Right atrium auricular region (tissue), 2 donors: ENCODE measurements at places on chromosomes 3 and 15. TPM values are rescaled to one million over a fixed set of nuclear protein-coding genes. Genes with fewer than 3 reads are reported as not detected.

DNA sequence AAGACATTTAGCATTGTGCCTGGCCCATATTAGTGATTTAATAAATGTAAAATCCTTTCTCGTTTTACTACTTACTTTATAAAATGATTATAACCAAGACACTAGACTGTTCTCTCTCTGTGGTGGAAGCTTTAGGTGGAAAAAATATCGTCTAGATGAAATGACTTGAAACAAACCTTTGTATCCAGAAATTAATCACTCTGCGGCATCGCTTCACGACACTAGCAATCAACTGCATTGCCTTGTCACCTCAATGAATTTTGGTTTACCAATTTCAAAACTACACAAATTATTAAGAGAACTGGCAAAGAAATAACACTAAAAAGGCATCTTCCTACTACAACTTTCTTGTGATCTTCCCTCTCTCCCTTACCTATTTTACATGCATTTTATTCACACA lies 627.2 kb upstream of the ROBO1 start:
- no peak for DNase-seq

GRCh38 chr3:149013726-149014125 lies 22.4 kb downstream of the GYG1 start:
- no peak for DNase-seq

DNA sequence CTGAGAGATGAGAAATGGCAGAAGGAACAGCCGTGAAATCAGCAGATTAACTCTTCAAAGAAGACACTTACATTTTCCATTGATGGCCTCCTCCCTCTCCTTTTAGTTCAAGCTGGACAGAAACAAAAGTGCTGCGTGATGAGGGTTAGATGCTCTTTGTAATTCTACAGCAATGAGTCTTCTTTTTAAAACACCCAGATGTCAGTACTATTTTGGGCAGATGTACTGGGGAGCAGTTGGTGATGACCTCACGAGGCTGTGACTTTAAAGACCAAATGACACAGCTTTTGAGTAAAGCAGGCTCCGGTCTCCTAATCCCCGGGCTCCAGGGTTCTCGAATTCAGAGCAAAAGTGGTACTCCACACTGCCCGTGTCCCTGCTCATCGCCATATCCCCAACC lies 198.2 kb downstream of the SLCO3A1 start:
- DNase-seq: no peak

GRCh38 chr3:38614091-38614490 lies 35.4 kb downstream of the SCN5A start:
- DNase-seq: no peak

DNA sequence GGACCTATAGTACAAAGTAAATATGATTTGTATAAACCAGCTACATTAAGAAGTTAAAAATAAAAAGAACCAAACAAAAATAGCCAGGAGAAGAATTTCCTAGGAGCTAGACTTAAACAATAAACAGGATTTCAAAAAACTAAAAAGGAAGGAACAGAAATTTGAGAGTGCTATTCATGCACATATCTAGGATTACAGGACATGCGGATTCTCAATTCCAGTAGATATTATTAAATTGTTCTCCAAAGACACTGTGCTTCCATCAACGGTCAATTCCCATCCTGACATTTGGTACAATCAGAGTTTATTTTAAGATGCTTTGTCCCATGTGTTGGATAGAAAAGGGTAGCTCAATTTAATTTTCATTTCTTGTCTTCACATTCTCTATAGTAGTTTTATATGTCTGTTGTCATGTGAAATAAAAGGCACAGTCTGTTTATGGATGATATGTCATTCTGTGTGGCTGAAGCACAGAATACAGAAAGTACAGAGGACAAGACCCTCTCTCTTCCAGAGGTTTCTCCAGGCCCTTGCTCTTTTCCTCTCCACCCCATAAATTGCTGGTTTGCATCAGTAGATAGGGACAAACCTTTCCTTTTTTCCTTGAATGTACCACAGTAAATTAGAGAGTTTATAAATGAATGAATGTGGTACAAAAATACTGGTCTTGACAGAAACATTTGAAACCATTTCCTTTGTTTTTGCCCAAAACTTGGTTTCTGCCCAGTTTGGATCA lies 3.5 kb downstream of the PLOD2 start:
- DNase-seq: no peak

The CA12 gene
- total RNA-seq: 5.5 TPM
